Right renal pelvis (tissue), 4 donors: ENCODE measurements at places on chromosomes 4 and X.

DNA sequence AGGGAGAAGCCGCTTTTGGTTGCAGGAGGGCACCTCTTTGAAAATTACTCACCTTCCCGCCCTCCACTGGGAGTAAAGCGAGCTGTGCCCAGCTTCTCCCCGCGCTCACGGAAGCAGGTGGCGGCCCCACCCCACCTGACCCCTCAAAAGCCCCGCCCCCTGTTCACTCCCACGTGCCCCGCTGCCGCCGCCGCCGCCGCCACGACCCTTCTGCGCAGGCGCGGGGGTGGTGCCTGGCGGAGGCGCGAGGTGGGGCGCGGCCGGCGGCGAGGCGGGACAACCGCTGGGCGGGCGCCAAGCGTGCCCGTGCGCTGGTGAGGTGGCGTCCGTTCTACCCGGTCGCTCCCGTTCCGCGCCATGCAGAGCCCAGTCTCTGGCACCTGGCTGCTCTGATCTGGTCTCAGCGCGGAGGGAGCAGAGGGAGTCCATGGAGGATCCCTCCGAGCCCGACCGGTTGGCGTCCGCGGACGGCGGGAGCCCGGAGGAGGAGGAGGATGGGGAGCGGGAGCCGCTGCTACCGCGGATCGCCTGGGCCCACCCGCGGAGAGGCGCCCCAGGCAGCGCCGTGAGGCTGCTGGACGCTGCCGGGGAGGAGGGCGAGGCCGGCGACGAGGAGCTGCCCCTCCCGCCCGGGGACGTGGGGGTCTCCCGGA, at the start of gene PI4K2B:
Gene PI4K2B (plus strand): TSS at position 297 of the 653 bp plus-strand sequence. CDS start 131 bp downstream, at position 428.
- DNase-seq: peak; percentile 72

GRCh38 chrX:46144566-46144965, 400.7 kb downstream of the ZNF674 start:
- no peak for DNase-seq

DNA sequence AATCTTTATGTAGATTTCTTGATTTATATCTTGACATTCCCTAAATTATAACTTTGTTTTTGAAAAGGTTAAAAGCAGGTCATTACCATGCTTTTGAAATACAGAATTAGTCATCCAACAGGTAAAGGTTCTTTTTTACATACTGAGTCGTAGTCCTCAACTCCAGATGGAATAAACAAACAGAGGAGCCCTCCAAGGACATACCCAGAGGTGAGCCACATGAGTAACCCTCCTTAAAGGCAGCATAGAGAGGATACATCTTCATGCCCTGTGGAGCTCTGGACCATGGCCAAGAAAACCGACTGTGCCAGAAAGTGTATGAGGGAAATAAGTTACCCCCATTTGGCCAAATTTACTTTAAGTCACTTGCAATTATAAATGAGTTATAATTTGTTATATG, 95.3 kb upstream of the MCF2 start:
- DNase-seq: no peak

GRCh38 chr4:112031712-112032328, 113.4 kb upstream of the FAM241A start:
- peak; percentile 33 for DNase-seq

- DNase-seq: no peak
Measured at GRCh38 chr4:27096142-27096824, 235.6 kb downstream of the STIM2 start.

DNA sequence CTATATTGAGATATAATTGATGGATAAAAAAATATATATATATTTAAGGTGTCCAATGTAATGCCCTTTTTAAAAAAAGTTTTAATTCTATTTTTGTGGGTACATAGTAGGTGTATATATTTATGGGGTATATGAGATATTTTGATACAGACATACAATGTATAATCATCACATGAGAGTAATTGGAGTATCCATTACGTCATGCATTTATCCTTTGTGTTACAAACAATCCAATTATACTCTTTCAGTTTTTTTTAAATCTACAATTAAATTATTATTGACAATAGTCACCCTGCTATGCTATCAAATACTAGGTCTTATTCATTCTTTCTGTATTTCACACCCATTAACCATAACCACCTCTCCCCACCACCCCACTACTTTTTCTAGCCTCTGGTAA, 66.3 kb upstream of the DIPK2B start:
- DNase-seq: no peak

GRCh38 chr4:113962016-113962347, 17.5 kb downstream of the ARSJ start:
- no peak for DNase-seq

DNA sequence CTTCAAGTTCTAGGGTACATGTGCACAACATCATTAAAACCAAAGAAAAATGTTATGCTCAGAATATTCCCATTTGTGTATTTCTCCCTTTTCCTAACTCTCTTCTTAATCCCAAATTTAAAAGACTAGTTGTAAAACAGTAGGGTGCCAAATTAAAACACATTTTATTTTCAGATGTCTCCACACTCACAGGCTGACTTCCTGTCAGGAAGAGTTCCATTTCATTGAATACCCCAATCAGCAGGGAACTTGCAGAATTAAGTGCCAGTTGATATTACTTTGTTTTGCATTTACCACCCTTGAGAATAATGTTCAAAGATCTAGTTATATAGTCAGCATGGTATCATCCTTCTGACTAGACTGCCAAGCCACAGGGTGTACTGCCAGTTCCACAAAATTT, 207.9 kb downstream of the MAB21L2 start:
- DNase-seq: no peak

DNA sequence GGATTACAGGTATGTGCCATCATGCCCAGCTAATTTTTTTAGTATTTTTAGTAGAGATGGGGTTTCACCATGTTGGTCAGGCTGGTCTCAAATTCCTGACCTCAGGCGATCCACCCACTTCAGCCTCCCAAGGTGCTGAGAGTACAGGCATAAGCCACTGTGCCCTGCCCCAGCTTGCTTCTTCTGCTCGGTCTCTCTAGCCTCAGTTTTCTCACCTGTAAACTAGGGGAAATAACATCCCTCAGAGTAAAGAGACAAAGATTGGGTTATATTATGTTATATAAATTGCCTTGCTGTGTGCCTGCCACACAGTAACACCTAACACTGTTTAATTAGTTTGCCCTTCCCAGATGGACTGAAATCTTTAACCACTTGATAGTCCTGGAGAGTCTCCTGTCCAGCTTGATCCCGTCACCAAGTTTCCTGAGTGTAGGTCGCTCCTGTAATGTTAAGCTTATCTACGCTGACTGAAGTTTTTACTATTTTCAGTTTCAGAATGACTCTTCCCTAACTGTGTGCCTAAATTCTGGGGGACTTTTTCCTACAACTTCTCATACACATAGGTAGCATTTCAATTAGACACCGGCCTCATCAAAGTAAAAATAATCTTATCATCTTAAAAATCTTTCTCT, 412.7 kb upstream of the TENM3 start:
- DNase-seq: no peak

DNA sequence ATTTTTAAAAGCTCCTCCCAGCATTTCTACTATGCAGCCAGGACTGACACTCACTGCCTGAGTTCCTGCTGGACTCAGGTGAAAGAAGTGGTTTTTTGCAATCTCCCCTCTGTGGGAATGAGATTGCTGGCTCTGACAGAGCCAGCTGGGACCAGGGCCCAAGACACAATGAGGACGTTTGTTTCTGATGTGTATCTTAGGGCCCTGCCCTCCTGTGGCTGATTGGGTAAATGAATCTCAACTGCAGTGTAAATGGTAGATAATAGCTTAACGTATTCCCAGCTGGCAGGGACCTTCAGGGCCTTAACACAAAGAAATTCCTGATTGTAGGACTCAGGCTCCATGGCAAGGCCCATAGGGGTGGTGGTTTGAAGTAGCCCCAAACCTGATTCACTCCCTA, 85.8 kb upstream of the PRPS1 start:
- DNase-seq: no peak

GRCh38 chr4:151912632-151913031, 151.8 kb upstream of the GATB start:
- no peak for DNase-seq

GRCh38 chr4:184756399-184756798, 22.5 kb upstream of the CENPU start:
- no peak for DNase-seq

- no peak for DNase-seq
Measured at GRCh38 chr4:8736090-8736825, 135.4 kb downstream of the HMX1 start.

DNA sequence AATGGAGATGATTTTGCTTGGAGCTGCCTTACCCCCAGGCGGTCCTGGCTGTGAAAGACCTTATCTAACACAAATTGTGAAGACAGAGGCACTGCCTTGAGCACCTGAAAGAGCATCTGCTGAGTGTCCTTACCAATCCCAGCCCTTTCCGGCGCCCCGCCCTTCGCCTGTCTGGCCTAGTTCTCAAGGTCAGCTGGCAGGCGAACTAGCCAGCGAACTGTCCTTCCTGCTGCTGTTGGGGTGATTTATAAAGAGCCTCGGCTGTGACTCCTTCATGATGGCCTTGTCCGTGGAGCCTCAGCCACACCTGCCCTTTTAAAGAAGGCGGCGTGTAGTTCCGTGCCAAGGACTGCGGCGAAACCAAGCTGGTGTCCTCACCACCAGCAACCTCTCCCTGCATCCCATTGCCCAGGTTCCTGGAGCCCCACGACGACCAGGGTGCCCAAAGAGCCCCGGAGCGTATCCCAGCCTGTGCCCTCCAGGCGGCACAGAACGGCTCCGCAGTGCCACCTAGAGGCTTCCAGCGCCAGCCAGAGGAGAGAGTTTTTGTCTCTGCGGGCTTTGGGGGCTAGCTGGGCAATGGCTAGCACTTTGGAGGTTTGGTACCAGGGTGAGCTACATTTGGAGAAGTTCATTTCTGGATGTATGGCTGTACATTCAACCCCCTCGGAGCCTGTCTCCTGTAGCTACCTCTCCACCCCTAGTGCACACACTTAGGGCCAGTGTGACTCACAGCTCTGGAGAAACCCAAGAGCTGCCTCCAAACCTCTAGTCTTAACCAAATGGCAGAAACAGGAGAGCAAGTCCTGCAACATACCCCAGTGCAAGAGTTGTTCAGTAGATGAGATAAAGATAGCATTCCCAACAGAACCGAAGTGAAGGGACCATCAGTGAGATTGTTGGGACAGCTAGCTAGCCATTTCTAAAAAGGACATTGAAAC, 36.8 kb upstream of the VMA21 start:
- DNase-seq: no peak
